Stimulated activated CD4-positive, alpha-beta T cell treated with anti-CD3 and anti-CD28 coated beads, Interleukin-4, amount 100 ng/mL, for 1 hour (primary cell): ENCODE measurements at places on chromosomes 5 and 9.

GRCh38 chr9:101365181-101365580, 19.6 kb downstream of the BAAT start:
- no peak for DNase-seq

- DNase-seq: no peak
These were observed 101.5 kb downstream of the COL23A1 start for GRCh38 chr5:178488696-178489095.

DNA sequence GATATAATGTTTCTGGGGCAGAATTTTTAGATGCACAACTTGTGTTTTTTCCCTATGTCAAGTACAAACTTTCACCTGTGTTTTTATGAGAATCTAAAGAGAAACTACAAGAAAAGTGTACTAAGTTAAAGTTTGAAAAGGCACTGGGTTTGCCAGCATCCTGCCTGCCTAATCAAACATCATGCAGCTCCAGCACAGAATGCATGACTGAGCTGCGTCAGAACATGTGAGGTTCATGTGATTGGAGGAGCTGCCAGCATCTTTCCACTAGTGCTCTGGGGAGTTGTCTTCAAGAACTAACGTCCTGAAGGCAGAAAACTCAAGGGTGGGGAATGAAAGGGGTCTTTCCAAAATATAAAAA, 46.1 kb upstream of the RIC1 start:
- DNase-seq: peak; percentile 9

DNA sequence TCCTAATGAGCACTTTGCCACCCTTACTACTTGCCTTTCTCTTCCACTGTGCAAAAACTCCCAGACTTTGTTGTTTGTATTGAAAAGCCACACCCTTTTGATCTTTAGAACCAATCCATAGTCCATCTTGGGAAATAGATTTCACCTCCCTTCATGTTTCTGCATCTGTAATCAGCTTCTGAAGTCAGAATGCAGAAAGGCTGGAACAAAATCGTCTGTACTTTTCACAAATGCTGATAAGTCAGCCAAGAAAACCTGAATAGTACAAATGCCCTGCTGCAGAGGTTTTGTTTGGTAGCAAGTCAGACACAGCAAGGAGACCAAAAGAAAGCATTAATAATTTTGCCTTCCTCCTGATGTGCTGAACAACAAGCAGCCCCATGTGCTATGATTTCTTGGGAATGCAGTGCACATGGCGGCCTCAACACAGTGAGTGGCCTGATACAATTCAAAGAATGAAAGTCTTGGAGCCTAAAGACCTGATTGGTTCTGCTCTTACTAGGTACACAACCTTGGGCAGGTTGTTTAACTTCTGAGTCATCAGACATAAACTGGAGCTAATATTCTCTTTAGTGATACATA, 59.2 kb upstream of the STK32A start:
- no peak for DNase-seq

DNA sequence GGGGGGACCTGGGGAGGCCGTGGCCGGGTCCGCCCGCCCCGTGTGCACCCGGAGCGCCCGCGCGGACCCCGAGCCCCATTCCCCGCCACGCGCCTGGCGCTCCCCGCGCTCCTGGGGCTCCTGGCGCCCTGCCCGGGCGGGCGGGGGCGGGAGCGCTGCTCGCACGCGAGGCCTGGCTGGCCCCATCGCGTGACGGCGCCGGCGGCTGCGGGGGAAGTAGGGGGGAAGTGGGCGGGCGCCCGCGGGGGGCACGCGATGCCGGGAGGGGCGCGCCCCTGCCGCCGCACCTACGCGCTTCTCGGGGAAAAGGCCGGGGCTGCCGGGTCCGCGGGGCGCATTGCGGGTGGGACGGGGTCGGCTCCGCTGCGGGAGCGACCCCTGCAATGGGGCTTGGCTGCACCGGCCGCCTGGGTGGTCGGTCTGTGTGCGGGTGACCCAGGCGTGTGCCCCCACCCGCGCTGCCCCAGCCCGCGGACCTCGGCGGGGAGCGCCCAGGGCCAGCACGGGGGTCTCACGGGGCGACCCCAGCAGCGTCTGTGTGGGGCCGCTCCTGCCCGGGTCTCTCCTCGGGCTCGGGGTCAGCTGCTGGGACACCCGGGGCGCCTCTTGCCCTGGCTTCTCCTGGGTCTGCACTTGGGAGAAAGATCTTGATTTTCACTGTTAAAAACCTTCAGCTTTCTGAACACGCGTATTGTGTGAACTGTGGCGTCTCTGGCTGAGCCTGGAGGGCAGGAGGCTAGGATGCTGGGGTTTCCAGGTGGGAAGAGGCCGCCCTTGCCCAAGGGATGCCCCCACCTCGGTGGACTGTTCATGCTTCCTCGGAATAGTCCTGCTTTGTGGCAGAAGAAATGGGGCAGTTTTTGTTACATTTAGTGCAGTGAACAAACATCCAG, 52.4 kb downstream of the AHRR start:
- peak; percentile 88 for DNase-seq

- DNase-seq: no peak
These were observed 267.9 kb downstream of the COX7C start for GRCh38 chr5:86885489-86886230.

DNA sequence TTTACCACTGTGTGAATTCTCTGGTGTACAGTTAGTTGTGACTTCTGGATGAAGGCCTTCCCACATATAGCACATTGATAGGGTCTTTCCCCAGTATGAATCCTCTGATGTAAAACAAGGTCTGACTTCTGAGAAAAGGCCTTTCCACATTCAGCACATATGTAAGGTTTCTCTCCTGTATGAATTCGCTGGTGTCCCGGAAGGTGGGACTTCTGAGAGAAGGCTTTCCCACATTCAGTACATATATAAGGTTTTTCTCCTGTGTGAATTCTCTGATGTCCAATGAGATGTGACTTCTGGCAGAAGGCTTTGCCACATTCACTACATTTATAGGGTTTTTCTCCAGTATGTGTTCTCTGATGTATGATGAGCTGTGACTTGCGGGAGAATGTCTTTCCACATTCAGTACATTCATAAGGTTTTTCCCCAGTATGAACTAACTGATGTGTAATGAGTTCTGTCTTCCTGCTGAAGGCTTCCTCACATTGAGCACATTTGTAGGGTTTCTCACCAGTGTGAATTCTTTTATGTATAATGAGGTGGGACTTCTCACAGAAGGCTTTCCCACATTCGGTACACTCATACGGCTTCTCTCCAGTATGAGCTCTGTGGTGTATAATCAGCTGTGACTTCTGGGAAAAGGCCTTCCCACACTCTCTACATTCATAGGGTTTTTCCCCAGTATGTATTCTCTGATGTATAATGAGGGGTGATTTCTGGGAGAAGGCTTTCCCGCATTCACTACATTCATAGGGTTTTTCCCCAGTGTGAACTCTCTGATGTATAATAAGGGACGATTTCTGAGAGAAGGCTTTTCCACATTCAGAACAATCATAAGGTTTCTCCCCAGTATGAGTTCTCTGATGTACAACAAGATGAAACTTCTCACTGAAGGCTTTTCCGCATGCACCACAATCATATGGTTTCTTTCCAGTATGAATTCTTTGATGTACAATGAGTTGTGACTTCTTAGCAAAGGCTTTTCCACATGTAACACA, 9.1 kb downstream of the ZNF300 start:
- no peak for DNase-seq

GRCh38 chr5:91352831-91353695, 30.1 kb downstream of the ARRDC3 start:
- DNase-seq: no peak

DNA sequence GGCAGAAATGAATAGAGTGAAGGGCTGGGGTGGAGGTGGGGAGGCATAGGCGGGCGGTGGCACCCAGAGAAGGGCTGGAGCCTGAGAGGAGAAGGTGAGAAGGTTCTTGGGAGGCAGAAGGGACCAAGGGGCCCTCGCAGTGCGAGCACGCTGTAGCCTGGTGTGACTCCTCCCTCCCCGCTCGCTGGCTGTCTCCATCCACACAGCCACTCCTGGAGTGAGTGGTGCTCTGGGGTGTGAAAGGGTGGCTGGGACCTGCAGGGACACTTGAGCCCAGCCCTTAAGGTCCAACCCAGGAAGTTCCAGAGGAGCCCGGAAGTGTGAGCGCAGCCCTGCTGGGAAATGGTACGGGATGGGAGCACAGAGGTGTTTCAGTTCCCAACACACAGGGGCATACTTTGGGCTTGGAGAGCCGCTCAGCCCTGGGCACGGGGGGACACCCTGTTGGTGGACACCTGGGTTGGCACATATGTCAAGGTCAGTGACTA, 9.3 kb upstream of the SCGB3A1 start:
- no peak for DNase-seq

GRCh38 chr9:121388140-121388905, 18.3 kb upstream of the STOM start:
- DNase-seq: no peak

DNA sequence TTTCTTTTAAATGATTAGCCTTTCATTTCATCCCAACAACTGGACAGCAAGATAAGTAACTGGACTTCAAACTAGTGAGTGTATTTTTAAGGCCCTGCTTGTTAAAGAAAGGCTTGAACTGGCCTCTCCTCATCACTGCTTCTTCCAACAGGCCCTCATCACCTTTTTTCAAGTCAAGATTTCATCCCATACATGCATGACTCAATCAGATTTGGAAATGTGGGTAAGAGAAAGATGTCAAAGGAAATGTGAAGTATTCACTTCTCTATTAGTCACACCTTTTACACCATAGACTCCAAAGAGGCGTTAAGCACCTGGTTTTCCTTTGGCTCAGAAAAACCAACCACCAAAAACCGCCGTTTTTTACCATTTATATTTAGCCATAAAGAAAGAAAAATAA, 4.9 kb downstream of the NR4A3 start:
- no peak for DNase-seq

DNA sequence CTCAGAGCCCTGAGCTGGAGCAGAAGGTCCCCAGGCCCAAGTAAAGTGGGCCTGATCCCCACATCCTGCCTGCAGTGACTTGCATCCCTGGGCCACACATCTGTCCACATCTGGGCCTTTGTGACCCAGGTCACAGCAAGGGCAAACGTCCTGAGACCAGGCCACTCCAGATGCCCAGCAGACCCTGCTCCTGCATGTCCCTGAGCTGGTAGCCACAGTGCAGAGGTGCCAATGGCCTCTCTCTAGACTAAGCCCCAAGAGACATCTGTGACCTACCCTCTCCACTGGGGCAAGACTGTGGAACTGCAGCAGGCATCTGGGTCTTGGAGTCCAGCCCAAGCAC, 2.5 kb downstream of the FLT4 start:
- DNase-seq: no peak

DNA sequence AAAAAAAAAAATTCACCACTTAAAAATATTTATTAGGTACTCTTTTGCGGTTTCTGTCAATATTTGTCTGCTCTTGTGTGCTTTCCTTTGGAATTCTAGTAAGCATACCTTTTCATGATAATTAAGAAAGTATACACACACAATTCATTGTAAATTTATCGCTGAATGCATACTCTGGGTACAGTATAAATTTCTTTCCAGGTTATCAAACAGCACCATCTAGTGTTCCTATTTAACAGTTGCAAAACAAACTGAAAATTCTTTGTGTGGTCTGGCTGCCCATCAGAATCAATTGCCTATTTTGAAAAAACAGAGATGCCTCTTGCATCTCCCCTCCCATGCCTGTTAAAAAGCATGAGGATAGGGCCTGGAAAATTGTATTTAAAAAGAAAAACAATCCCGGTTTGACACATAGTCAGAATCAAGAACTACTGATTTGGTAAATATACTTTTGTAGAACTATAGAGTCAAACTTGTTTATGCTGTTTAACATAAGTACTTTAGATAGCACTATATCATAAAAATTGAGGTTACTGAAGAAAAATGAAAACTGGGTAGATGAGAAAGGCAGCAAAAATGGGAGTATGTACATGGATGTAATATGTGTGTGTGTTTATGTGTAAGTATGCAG, 16.2 kb downstream of the PGGT1B start:
- DNase-seq: no peak

GRCh38 chr9:74138182-74138581, 359.0 kb upstream of the RORB start:
- DNase-seq: no peak

DNA sequence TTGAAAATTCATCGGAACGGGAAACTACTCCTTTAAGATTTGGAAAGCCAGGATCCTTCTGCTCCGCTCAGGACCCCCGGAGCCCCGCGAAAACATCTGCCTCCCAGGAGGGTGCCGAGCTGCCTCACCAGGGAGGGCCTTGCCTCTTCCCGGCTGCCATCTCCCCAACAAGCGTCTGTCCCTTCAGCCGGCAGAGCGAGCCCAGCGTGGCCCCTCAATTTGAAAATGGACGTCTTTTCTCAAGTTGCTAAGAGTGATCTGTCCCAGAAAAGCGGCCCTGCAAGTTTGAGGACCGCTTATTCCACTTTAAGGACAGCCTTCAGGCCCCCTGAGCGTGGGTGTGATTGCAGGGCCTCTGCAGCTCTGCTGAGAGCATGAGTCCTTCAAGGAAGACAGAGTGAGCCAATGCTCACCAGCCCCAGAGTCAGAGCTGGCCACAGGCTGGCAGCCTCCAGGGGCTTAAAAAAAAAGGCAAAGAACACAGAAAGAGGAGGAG, 101.3 kb downstream of the PHF2 start:
- no peak for DNase-seq

DNA sequence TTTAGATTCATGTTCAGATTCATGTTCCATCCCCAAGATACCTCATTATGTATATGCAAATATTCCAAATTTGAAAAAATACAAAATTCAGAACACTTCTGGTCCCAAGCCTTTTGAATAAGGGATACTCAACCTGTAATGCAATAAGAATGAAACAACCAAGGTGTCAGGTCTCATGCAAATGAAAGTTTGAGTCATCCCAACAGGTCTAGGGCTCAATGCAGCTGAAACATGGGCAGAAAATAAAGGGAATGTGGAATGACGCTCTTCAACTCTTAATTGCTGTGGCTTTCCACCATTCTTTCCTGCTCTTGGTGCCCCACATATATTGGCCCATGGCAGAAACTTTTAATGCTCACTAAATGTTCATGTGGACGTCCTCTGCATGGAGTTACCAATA, 107.3 kb upstream of the DAPK1 start:
- no peak for DNase-seq

- no peak for DNase-seq
These were observed 67.6 kb upstream of the RUSC2 start for GRCh38 chr9:35422346-35422745.

DNA sequence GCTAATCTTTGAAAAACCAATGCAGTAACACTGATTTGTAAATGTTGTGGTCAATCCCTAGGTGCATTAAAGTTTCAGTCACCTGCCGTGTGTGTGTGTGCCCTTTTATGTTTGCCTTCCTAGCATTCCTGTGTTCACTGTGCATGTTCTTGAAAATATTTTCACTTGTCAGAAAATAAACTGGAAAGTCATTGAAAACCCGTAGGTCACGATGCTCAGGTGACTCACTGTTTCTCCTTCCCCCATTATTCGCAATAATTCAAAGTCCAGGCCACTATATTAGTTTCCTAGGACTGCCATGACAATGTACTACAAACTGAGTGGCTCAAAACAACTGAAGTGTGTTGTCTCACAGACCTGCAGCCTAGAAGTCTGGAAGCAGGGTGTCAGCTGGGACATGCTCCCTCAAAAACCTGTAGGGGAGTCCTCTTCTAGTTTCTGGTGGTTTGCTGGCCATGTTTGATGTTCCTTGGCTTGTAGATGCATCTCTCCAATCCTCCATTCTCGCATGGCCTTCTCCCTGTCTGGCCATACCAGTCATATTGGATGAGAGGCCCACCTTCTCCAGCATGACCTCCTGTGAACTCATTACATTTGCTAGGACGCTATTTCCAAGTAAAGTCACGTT, 29.3 kb downstream of the MARVELD2 start:
- no peak for DNase-seq
